Upper lobe of right lung (tissue), 1 donor: ENCODE measurements at places on chromosomes 5 and 9.

DNA sequence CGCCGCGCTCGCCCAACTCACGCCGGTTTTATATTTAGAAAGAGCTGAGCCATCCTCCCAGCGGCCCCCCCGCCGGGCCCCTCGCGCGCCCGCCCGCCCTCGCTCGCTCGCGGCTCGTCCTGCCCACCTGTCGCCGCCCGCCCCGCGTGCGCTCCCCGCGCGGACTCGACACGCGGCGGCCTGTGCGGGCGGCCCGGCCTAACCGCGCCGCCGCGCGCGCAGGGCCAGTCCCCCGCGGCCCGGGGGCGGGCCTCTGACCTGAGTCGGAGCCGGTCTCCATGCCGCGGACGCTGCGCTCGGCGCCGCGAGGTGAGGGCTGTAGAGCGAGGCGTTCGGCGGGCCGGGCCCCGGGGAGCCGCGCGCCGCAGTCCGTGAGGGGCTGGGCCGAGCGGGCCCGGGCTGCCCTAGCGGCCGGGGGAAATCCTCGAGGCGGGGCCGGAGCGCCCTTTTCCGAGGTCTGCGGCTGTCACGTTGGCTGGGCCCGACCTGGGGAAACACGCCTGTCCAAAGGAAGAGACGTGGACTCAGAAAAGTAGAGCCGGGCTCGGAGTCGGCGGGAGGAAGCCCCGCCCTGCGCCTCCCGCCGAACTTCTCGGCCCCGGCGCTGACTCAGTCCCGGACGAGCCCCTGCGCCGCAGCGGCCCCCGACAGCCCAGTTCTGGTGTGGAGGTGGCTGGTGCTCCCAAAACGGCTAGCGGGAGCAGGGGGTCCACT, at the start of gene ECPAS:
Gene ECPAS (minus strand): TSS at position 526 of the 714 bp plus-strand sequence. CDS start 11,465 bp downstream, outside the sequence.
- peak; percentile 89 for DNase-seq

DNA sequence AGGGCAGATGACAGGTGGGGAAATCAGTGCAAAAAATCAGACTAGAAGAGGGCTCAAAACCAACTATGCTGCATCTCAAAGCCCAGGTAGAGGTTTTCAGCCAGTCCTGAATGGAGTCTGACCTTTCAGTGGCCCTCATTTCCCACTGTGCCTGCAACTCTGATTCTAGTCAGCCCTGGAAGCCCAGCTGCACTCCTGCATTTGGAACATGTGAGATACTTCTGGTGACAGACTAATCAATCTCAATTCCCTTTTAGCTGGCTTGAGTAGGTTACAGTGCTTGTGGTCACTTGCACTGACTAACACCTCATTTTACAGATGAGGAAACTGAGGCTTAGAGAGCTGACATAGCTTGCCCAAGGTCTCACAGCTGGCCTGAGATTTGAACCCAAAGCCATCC, 7.9 kb upstream of the ACSL6 start:
- DNase-seq: no peak

GRCh38 chr5:129356846-129357245, 103.3 kb upstream of the ADAMTS19 start:
- DNase-seq: no peak

DNA sequence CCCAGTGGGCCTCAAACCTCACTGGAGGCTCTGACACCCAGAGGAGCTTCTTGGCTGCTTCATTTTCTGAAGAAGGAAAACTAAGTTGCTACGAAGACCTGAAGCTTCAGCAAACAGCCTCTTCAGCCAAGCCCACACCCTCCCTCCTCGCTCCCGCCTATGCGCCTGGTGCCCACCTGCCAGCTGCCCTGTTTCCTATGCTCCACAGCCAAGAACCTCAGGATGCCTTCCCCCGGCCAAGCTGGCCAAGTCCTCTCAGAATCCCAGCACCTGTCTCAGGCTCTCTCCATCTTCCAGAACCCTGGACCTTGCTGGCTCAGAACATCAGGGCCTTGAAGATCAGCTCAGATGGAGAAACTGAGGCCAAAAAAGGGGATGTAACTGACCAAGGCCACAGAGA, 60.4 kb downstream of the STK10 start:
- no peak for DNase-seq

- DNase-seq: no peak
These were observed 28.2 kb upstream of the CCNB1 start for GRCh38 chr5:69138766-69139165.

- no peak for DNase-seq
These were observed 33.6 kb downstream of the LRRTM2 start for GRCh38 chr5:138841531-138841930.

DNA sequence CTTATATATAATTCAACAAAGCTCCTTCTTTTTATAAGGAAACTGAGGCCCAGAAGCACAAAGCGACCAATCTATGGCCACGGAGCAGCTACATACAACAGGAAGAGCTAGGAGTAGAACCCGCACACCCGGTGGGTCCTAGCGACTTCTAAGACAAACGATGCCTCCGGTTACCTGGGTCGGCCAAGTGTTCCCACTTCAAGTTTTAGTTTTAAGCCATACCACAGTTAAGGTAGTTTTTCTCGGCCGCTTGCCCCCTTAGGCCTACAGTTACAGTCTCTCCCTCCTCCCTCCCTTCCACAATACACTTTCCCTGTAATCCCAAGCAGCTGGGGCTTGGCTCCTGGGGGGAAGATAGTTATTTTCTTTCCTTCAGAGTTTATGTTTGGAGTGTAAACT, 533 bp downstream of the SREK1IP1 start:
- no peak for DNase-seq

DNA sequence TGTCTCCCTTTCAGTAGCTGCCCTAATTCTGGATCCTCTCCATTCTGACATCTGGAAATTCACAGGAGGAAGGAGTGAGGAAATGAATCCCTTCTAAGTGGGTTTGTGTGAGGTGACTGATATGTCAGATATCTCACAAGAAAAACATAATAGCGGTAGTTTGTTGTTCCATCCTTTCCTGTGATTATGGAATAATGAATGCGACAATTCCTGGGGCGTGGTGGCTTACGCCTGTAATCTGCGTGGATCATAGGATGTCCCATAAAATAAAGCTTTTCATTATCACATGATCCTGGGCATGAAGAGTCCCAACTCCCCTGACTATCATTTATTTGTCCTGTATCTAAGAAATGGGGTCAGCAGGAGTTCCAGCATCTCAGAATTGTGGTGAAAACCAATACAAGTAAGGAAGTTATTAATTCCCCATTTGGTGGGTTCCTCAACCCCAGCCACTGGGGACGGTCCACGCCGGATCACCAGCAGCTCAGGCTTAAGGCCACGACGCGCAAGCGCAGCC, 375 bp upstream of the C5orf24 start:
- no peak for DNase-seq

DNA sequence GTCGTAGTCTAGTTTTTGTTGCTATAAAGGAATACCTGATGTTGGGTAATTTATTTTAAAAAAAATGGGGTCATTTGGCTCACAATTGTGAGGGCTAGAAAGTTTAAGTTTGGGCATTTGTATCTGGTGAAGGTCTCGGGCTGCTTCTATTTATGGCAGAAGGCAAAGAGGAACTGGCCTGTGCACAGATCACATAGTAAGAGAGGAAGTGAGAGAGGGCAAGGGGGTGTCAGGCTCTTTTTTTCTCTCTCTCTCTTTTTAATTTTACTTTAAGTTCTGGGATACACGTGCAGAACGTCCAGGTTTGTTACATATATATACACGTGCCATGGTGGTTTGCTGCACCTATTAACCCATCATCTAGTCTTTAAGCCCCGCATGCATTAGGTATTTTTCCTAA, 453.3 kb downstream of the DIRAS2 start:
- no peak for DNase-seq
